Foreskin keratinocyte (primary cell): ENCODE measurements at places on chromosomes 3 and 15.

GRCh38 chr15:48041454-48041853 is 79.3 kb upstream of the SLC24A5 start:
- no peak for DNase-seq

DNA sequence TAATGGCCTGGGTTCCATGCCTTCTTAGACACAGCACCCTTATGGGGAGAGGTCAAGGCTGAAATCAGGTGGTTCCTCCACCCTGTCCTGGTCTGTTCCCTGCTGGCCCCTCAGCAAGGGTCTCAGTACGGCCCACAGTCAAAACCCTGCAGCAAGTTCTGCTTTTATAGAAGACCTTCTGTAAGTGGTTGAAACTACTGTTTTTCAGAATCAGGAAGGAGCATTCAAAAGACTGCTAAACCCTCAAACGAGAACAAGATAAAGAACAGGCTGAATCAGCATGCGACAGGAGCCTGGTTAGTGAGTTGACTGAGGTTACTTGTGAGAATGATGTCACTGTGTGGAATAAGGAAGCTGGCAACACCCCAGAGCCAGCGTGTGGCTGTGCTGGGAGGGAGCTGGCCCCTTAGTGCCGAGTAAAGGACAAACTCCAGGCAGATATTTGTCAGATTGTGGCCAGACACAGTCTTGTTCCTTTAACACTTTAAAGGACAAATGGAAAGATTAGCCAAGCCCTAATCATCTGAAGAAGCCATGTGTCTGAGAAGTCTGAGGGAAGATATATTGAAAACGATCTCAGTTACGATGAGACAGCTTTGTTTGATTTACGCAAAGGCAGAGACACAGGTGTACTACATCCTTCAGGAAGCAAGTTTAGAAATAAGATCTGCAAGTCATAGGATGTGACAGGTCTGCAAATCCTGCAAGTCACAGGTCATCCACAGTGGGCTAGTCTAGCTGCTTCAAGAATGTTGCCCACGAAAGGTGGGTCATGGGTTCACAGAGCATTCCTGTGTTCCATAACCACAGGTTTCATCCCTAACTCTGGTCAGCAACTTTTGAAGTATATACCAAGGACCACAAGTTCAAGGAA is 54.0 kb downstream of the B3GNT5 start:
- DNase-seq, result no peak

DNA sequence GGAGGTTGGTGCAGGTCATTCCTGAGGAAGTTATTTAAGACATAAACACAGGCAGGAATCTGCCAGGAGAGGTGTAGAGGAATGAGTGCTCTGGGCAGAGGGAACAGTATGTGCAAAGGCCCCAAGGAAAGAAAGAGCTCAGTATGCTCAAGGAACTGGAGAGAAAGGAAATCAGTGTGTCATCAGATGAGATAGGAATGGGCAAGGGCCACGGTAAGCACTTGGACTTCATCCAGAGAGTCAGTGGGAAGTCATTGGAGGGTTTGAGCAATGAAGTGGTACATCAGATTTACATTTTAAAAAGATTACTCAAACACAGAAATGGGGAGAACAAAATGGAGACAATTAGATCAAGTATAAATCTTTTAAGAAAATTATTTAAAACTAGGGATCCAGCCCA is 272.2 kb downstream of the ADAMTSL3 start:
- peak; percentile 42 for DNase-seq

DNA sequence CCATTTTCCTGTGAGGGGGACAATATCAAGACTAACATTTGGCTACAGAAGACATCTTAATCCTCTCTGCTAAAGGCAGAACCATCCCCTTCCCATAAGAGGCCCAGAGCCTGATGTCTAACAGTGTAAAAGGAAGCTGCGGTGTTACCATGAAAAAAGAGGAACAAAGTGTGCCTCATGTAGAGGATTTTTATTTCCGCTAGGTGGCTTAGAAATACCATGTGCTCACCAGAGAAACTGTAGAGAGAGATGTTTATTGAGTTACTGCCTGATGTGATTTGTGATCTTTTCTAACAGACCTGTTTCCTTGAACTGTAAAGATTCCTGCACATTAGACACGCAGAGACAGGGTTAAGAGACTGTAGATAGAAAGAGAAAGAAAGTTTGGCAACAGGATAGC is 22.0 kb downstream of the OR5H15 start:
- no peak for DNase-seq

- no peak for DNase-seq
These were observed 5.7 kb upstream of the FILIP1L start for GRCh38 chr3:100120012-100120411.

GRCh38 chr3:97901313-97902248 is 70.7 kb downstream of the RIOX2 start:
- no peak for DNase-seq

GRCh38 chr3:19526071-19526470 is 377.8 kb downstream of the KCNH8 start:
- DNase-seq, result no peak

DNA sequence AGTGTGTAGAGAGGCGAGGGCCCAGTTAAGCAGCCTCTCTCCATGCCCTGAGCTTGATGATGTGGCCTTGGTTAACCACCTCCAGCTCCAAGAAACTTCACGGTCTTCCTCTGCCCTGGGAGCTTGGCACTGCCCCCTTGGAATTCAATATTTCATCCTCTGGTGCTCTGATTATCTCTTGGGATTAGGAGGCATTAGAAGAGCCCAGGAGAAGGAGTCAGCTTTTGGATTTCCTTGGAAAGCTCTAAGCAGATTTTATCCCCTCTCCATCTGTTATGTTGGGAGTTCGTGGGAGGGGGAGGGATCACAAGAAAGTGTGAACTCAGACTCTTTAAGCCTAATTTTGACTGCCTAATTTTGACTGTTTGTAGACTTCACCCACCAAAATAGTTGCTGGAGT is 132.7 kb upstream of the AGBL1 start:
- no peak for DNase-seq

DNA sequence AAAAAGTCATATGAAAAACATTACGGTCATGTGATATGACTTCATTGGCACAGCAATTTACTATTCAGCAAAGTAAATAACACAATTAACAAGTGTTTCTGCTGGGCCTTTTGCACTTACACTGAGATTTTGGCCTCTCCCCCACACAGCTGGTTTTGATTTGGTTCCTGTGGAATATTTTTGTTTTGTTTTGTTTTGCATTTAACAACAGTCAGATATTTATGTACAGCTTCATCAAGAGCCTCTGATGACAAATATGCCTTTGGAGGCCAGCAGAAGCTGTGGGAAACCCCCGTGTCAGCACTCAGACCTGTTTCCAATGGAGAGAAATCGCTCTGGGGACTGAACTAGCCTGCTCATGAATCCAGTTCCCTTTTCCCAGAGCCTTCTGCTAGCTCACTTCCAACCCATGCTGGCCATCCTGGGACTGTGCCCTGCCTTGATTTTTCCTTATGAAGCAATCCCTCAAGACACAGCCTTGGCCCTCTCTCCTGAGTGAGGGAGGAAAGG is 161.9 kb downstream of the ATG7 start:
- DNase-seq, result no peak

- no peak for DNase-seq
These were observed 40.5 kb downstream of the HES1 start for GRCh38 chr3:194176274-194176991.

GRCh38 chr3:158463556-158463955 is 107.4 kb upstream of the MLF1 start:
- no peak for DNase-seq

DNA sequence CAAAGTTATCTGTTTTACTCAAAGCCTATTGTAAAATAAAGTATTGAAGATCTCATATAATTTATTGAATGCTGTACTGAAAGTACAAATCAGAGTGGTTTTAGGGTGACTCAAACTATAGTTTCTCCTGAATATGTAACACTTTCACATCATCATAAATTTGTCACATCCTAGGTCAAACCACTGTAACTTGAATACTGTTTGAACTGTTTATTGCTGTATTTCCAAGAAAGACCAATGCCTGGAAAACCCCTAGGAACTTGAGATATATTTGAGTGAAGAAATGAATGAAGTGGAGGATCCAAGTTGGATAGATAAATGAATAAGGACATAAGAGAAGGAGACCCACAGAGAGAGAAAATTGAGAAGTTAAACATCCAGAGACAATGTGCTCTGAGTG is 348.2 kb downstream of the GRM7 start:
- no peak for DNase-seq

- no peak for DNase-seq
These were observed 343.7 kb downstream of the ERC2 start for GRCh38 chr3:56124546-56124945.

- DNase-seq, result peak; percentile 58
These were observed 800.7 kb downstream of the DIPK2A start for GRCh38 chr3:144772372-144772771.

DNA sequence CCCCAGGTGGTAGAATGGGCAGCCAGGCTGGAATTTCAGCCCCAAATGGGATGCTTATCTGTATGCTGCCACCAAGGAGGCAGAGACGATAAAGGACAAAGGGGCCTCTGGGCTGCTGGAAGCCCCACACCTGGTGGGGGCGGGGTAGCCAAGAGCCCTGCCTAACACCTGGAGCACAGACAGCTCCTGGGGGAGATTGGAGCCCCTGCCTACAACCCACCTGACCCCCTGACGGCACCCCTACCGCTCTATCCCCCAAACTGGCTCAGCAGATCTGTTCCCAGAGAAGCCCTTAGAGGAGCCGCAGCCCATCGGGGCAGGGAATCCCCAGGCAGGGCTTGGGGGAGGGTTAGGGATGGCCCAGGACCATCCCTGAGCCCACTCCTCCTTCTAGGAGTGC is 15.8 kb upstream of the SEMA3F start:
- DNase-seq, result no peak

DNA sequence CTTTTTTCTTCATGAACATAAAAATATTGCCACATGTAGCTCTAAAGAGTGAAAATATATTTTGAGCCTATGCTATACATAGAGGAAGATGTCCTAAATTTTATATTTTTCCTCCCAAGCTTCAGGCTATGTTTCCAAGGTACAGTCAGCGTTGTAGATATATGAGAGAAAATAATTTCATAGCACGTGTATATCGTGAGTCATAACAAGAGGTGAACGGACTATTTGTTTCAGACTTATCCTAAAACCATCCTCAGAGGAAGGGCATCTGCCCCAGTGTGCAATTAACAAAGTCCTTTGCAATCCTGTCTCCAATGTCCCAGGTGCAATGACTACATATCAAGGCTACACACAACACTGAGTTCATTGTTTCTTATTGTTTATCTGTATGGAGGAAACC is 177.3 kb upstream of the ARRDC4 start:
- DNase-seq, result peak; percentile 10

DNA sequence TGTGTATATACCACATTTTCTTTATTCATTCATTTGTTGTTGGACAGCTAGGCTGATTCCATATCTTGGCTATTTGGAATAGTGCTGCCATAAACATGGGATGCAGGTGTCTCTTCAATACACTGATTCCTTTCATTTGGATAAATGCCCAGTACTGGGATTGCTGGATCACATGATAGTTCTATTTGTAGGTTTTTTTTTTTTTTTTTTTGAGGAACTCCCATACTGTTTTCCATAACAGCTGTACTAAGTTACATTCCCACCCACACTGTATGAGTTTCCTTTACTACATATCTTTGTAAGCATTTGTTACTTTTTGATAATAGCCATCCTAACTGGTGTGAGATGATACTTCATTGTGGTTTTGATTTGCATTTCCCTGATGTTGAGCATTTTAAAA is 437.7 kb downstream of the DIPK2A start:
- DNase-seq, result no peak

- DNase-seq, result peak; percentile 92
These were observed 47.8 kb upstream of the C3orf70 start for GRCh38 chr3:185200639-185201038.

GRCh38 chr15:70210076-70210475 is 112.4 kb upstream of the TLE3 start:
- no peak for DNase-seq

GRCh38 chr3:75737831-75738493 is 47.4 kb downstream of the ZNF717 start:
- peak; percentile 42 for DNase-seq

DNA sequence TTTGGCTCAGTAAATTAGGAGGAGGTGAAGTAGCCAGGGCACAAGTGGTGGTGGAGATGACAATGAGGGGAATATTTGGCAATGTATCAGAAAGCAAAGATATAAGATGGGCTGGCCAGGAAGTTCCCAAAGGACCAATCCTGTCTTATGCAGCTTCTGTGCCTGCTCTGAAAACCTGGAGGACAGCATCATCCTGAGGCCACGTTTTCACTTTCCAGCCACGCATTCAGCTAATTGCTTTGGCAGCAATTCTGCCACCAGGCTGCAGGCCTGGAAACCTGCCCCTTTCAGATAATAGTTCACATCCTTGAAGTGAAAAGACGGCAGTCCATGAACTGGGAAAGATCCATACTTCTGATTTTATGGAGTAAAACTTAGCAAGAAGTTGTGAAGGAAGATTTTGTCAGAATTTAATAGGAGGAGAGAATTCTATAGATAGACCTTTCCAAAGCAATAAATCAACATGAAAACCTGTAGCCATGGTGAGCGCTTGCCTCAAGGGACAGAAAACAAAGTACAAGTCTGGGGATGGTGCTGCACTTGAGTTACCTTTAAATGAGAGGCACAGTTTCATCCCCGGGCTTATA is 682.5 kb downstream of the GRM7 start:
- no peak for DNase-seq

GRCh38 chr3:37543666-37544065 is 318.0 kb upstream of the CTDSPL start:
- DNase-seq, result no peak

GRCh38 chr15:52417521-52417920 is 111.2 kb downstream of the MYO5A start:
- DNase-seq, result peak; percentile 89

DNA sequence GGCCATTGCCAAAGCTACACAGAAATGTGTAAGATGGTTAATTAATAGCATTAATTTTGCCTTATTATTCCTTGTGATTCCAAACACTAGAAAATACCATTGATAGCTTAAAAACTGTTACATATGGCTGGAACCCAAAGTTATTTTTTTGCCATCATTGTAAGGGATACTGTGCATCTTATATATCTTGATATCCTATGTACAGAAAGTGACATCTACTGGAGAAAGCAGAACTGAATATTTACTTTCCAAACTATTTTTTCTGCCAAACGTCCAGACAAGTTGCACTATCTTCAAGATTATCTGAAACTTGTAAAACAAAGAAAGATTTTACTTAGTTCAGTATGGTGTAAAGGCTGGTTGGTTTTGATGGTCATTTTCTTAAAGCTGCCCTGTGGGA is 33.3 kb upstream of the MEIS2 start:
- no peak for DNase-seq

DNA sequence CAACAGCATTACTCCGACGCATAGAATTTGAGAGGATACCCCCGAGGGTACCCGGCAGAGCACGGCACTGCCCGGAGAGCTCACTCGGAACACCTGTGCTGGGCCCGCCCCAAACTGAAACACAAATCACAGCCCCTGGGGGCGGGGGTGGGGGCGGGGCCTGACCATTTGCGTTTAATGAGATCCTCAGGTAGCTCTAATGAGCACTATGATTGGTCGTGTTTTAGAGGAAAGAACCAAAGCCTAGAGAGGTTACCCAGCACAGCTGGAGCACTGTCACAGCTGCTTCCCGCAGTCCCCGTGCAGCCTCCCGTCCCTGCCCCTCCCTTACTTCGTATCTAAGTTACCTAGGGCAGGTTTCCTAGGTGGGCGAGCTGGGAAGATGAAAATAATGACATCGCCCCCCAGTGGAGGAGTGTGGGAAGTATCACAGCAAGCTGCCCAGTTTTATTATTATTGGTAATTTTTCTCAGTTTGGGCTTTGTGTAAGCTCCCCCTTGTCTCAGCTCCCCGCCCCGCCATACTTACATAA is 187.1 kb downstream of the PDE8A start:
- DNase-seq, result peak; percentile 40

GRCh38 chr15:91857224-91857585 is 3.7 kb downstream of the SLCO3A1 start:
- DNase-seq, result no peak

- no peak for DNase-seq
These were observed 1.4 kb upstream of the TNFSF10 start for GRCh38 chr3:172524611-172525010.
